ENCODE measurements at places on chromosomes 12 and 14.

DNA sequence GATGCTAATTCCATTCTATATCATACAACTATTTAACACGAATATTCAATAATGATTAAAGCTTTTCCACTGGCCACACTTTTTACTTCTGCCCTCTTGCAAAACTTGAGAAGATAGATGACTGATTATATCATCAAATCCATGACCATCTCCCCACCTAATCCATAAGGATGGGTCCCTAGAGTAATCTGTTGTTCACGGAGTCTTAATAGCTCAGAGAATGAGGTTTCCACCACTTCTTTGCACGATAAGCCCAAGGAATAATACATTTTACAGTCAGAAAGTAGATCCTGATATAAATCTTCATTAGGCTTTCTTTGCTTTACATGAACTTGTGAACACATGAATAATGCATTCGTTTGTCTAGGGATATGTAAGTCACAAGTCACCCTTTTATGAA, 527.2 kb downstream of the GALC start:
- no peak for DNase-seq

DNA sequence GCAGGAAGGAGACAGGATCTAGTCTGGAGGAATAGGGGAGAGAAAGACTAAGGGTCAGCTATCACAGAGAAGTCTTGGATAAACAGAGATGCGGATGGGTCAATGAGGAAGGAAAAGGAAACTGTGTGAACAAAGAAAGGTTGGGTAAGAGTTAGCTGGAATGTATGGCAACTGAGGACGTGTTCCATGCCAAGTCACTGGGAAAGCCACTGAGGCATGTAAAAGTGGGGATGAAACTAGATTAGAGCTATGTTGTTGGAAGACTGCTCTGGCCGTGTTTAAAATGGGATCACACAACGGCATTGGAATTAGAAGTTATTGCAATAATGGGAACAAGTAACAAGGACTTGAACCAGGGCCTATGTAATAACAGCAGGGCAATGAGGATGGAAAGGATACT, 3.9 kb upstream of the NR2C1 start:
- no peak for DNase-seq

DNA sequence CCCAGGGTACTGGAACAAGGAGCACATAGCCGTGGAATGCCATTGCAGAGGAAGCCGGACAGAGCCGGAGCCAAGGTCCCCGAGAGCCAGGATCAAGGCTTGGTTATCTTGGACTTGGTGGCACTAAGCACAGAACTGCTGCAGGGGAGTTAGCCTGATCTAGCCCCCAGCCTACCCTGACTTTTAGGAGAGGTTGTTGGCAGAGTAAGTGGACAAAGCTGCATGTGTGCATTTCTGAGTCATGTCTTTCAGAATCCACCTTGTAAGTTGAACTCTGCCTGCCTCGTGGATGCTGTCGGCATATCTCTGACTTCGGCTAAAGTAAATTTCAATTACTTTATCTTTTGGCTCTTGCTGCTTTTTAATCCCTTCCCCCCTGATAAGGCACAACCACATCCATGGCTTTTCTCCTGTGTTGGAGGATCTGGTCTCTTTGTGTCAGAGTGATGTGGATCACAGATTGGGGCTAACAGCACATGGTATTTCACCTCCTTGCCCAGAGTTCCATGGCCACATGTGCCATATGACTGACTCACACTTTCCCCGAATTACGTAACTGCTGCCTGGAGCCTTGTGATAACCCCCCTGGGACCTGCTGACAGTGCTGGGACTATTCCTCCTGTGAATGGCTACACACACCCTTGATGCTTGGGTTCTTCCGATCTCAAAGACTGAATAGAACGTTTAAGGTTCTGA, 240.3 kb downstream of the EMP1 start:
- no peak for DNase-seq

DNA sequence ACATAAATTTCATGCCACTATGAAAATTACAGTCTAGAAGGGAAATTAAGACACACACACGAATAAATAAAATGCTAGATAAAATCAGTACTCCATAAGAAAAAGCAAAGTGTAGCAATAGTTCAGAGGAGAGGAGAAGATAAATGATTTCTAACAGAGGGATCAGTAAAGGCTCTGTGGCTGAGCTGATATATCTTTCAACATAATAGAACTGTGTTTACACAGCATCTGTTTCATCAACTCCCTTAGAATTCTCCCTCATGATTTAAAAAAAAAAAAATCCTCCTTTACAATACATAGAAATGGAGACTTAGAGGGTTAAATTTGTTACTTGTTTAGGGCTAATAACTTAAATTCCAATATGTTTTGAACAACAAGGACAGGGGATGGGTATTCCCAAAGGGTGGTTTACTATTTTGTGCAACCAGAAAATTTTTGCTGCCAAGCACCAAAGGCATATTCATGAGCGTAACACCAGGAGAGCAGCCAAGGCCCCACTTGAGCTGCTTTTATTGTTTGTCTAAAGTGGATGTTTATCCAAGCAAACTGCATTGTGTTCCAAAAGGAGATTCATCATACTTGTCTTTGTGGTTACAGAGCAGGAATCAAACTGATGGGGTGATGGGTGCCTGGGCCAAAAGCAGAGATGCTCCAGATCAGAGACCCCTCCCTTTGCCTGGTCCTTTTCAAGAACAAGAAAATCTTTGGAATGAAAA, 162.7 kb downstream of the BMP4 start:
- no peak for DNase-seq

GRCh38 chr14:51871846-51872245, 11.4 kb downstream of the GNG2 start:
- no peak for DNase-seq

- DNase-seq, result peak; percentile 44
Measured at GRCh38 chr14:69635981-69636639, 24.7 kb downstream of the SUSD6 start.

- no peak for DNase-seq
Measured at GRCh38 chr12:98424726-98425401, 90.5 kb upstream of the TMPO start.

DNA sequence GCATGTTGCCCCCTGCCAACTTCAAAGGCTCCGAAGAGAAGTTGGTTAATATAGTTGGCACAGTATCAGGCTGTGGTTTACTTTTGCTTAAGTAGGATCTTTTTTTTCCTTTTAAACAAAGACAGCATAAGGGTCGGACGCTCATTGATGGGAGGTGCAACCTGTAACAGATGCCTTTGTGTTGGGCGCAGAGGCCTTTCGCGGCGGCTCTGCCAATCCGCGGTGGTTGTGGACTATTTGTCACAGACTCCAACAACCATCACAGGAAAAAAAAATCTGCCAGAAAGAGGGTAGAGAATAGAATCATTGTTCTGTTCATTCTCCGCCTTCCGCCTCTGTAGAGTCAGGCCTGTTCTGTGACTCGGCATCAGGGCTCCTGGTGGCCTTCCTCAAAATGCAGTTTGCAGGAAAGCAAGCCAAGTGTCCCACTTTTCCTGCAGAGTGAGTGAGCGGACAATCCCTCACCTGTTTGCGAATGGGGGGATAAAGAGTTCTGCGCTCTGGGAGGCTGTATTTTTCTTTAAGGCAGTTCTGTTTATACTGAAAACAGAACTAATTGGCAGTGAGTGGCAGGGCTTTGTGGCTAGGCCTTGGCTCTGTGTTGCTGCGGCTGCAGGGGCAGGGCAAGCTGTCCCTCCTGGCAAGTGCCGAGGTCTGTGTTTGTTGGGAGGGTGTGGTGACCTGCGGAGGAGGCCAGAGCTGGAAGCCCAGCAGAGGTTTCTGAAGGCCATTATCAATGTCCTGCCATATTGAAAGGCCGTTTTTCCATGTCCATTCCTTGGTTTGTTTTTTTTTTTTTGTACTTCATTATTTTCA, 83.0 kb upstream of the PIWIL1 start:
- DNase-seq, result no peak

GRCh38 chr12:124034297-124034696, 61.3 kb downstream of the ZNF664 start:
- DNase-seq, result no peak

- no peak for DNase-seq
Measured at GRCh38 chr14:104601786-104602185, 2.8 kb downstream of the TMEM179 start.

DNA sequence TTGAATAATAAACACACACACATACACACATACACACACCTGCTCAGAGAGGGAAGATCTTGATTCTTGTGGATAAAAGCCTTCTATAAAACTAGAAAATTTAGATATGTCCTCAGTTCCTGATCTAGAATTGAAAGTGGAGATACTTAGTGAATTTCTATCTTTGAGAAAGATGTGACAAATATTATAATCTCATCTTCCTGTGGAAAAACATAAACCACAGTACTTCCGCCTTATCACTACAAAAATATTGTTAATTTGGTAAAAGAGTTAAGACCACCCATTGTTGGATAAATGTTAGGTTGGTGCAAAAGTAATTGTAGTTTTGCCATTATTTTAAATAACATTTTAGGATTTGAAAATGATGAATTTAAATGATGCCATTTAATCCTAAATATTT, at the start of gene KLRK1:
Gene KLRK1 (minus strand): TSS at position 138 of the 400 bp plus-strand sequence. CDS start 1,231 bp downstream, outside the sequence.
- no peak for DNase-seq

- no peak for DNase-seq
Measured at GRCh38 chr14:53325176-53325806, 172.2 kb upstream of the DDHD1 start.

DNA sequence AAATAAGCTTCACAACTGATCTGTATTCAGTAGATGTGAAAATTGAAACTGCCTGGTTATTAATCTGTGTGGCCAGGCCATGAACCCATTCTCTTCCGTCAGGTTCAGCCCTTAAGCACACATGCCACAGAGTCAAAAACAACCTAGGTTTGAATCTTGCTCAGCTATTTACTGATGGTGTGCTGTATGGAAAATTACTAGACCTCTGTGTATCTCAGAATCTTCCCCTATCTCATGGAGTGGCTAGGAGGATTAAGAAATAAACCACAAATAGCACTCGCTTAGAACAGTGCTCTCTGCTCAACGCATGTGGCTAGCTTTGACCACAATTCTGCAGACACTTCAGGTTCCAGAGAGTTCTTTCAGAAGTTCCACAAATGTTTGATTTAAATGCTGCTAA, 240.7 kb upstream of the PLEKHG7 start:
- DNase-seq, result no peak

DNA sequence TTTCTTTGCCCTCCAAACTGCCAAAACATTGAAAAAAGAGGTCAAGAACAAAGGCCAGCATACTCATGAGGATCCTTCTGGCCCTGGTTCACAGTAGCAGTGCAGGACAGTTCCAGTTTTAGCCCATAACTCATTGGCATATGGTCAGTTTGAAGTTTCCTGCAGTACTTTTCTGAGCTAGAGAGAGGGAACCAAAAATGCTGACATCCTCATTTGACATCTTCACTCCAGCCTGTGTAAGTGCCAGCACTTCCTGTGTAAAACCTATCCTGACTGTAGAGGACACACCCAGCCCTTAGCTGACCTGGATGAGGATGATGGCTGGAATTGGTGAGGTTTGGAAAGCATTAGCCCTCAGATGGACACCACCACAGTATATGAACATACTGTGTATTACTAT, 84.1 kb downstream of the FGD4 start:
- no peak for DNase-seq

DNA sequence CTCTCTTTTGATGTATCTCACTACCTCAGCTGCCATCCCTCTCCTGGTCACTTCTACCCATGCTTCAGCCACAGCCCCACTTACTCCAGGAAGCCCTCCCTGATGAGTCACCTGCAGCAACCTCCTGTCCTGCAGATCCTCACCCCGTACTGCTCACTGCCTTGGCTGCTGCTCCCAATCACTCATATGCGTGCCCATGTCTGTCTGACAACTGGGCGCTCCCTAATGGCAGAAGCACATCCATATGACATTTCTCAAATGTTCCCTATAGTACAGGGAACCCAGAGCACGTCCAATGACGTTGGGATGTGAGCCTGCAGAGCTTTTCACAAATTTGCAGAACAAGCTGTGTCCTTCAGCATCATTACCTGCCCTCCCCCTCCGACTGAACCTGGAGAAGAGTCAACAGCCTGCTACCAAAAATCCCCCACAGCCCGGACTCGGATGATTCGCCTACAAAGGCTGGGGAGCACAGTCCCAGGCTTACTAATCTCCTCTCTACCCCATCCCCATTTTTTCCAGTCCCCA, 90.0 kb downstream of the SINHCAF start:
- DNase-seq, result no peak

- DNase-seq, result no peak
Measured at GRCh38 chr12:49030119-49030518, 11.5 kb upstream of the PRKAG1 start.

DNA sequence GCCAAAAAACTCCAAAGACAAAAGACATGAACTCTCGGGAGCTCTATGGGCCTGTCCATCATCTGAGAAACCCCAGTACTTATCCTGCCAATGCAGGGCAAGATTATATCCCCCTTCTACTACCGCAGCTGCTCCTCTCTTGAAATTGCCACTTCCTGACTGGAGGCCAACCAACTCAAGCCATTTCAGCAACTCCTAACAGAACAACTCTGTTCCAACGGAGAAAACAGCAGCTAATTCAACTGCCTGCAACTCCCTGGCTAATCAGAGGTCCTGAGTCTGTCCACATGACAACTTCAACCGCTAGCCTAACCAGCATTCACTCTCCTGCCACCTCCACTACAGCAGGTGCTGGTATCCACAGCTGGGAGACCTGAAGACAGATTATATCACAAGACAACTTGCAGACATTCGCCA, 24.1 kb downstream of the CEP83 start:
- DNase-seq, result no peak

- no peak for DNase-seq
Measured at GRCh38 chr12:112386726-112387125, 4.5 kb upstream of the HECTD4 start.

- DNase-seq, result no peak
Measured at GRCh38 chr12:41184864-41185263, 3.3 kb upstream of the PDZRN4 start.

- DNase-seq, result no peak
Measured at GRCh38 chr12:15323480-15323879, 1.2 kb downstream of the PTPRO start.

DNA sequence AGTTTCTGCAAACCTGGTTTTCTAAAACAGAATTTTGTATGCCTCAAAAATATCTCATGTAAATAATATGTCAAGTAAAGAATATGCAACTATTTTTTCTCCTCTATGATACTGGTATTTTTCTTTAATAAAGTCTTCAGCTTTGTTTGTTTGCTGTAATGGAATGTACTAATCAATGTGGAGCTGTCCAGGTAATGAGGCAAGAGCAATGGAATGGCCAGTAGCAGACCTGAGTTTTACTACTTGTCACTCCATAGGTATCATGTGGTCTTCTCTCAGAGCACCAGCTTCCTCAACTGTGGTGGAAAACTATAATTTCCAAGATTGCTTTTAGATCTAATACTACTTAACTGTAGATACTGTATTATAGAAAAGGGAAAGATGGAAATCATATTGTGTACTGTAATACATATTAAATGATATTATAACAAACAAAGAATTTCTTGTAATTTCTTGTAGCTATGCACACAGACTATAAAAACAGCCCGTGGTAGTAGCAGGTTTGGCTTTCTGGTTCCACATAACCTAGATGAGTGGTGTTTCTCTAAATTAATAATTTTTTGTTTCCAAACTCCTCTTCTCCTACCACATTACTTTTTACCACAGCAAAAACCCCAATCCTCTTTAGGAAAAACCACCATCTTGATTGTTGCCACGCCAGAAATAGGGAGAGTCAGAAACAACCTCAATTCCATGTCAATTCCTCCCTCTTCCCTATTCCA, 70.6 kb downstream of the KIF21A start:
- no peak for DNase-seq

All from activated CD8-positive, alpha-beta memory T cell treated with anti-CD3 and anti-CD28 coated beads for 4 hours (primary cell).